T-helper 1 cell (primary cell): ENCODE measurements at places on chromosomes 5 and 9.
A peak's percentile ranks its signal among the peaks of the same experiment; 100 is the strongest.

- DNase-seq: no peak
Measured at GRCh38 chr9:70340572-70340971, 73.9 kb downstream of the KLF9 start.

DNA sequence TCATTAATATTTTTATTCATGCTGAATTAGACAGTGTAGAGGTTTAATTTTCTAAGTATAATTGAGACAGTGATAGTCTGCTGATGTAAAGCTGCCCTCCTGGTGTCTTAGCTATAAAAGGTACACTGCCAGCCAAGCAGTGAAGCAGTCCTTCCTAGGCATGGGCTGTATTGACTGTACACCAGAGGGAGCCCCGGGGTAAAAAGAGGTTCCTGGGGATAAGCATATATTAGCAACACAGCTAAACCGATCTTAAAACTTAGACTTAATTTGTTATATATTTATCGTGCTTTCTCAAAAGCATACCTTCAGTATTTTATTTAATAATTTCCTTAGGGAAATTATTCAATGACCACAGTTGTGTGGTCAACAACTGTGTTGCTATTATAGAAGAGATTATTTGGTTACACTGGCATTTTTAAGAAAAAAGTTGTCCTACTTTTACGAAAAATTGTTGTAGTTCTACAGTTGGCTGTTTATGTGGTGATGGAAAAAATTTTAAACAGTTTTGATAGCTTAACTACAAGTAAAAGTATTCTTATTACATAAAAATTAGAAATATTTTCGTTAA, 68.8 kb downstream of the ELL2 start:
- DNase-seq: peak; percentile 50

- no peak for DNase-seq
Measured at GRCh38 chr9:6655036-6655435, 9.5 kb upstream of the GLDC start.

- DNase-seq: no peak
Measured at GRCh38 chr5:123035918-123036390, 571 bp downstream of the PPIC start.

DNA sequence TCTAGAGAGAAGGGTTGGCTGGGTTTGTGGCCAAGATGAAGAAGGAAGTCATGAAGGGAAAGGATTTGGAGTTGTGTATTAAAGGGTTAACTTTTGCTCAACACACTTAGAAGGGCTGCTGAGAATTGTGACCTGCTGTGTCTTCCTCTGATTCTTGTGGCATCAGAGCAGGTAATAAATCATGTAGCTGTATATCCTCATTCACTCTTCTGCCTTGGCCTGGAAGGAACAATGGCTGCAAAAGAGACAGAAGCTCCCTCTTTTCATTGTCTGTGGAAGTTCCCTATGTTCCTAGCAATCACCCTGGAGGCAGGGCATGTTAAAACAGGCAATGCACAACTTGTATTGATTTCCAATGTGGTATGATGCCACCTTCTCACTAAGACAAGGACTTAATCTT, 159.1 kb downstream of the LRRC70 start:
- no peak for DNase-seq
